ENCODE measurements at places on chromosomes 4 and X.

GRCh38 chr4:65865489-65865888, 195.2 kb upstream of the EPHA5 start:
- no peak for DNase-seq

GRCh38 chrX:141142946-141143345, 34.0 kb downstream of the LDOC1 start:
- no peak for DNase-seq

GRCh38 chrX:31706466-31706865, 634.6 kb upstream of the FTHL17 start:
- DNase-seq, result no peak

DNA sequence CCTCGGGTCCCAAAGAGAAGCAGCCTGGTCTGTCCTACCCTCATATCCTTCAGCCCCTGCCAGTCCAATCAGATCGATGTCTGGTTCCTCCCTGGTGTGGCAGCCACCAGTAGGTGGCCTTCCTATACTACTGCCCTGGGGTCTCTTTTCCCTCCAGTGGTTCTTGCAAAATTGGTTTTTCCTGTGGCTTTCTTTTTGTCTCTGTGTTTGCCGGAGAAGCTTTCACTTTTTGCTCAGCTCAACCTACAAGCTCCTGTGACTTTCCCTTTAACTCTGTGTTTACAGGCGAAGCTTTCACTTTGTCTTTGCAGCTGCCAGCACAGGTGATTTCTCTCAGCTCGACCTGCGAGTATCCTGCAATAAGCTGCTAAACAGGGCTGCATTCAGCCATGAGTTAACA, 46.8 kb downstream of the UGT2A3 start:
- DNase-seq, result no peak

DNA sequence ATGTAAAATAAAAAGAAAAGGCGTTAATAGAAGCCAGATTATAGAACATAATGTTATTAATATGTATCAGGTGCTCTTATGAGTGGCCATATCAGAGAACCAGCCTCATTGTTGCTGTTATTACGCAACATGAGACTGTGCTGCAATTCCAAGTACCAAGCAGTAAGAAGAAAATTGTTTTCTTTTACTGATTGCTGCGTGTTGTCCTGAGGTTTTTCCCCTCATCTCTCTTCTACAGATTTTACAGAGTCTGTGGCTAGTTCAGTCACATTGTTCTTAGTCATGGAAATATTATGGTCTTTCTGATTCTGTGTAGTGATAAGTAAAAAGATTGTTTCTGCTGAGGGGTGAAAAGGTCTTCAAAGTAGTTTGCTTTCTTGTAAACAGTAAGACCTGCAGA, 55.9 kb downstream of the NPNT start:
- no peak for DNase-seq

- DNase-seq, result no peak
These were observed 2.2 kb downstream of the GRIA2 start for GRCh38 chr4:157222771-157223160.

GRCh38 chr4:122480655-122481487, 24.3 kb upstream of the IL2 start:
- DNase-seq, result no peak

DNA sequence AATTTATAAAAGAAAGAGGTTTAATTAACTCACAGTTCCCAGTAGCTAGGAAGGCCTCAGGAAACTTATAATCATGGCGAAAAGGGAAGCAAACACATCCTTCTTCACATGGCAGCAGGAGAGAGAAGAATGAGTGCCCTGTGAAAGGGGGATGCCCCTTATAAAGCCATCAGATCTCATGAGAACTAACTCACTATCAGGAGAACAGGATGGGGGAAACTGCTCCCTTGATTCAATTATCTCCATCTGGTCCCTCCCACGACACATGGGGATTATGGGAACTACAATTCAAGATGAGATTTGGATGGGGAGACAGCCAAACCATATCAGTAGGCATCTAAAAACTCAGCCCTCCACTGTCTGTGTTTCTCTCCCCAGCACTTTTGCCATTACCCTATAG, 22.4 kb downstream of the ANK2 start:
- DNase-seq, result no peak

DNA sequence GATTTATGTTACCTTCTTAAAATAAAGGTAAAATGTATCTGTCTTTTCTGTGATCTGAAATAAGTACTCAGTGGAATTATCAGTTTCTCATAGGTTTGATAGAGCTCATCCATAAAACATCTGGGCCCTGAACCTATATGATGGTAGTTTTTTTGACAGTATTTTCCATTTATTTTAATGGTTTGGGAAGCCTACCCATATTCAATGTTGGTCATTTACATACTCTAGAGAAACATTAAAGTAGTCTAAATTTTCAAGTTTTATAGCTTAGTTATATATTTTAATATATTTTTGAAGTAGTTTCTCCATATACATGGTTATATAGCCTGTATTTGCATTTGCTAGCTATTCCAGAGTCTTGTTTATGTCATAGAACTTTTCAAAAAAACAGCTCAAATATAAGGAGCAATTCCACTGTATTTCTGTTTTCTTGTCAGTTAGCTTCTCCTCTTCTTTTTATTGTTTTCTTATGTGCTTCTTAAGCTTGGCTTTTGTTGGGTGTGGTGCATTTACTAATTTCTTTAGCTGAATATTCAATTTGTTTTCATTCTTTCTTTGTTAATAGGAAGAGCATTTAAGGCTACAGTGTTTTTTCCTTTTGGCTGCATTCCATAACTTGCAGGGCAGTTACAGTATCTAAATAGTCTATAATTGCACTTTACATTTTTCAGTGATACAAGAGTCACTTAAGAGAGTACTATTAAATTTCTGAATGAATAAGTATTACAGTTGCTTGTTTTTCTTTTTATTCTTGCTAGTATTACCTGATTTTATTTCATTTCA, 181.4 kb downstream of the DKK2 start:
- no peak for DNase-seq

GRCh38 chr4:158484173-158484885, 37.4 kb upstream of the RXFP1 start:
- no peak for DNase-seq

DNA sequence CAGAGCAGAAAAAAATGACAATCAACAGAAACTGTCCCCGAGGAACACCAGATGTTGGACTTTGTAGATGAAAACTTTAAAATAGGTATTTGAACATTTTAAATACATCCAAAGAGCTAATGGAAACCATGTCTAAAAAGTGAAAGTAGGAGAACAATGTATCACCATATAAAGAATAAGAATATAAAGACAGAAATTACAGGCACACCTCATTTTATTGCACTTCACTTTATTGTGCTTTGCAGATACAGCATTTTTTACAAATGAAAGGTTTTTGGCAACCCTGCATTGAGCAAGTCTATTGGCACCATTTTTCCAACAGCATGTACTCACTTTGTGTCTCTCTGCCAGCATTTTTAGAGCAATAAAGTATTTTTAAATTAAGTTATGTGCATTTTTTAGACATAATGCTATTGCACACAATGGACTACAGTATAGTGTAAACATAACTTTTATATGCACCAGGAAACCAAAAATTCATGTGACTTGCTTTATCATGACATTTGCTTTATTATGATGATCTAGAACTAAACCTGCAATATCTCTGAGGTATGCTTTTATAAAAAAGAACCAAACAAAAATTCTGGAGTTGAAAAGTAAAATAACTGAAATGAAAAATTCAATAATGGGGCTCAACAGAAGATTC, 212.4 kb upstream of the CASK start:
- no peak for DNase-seq

- no peak for DNase-seq
These were observed 506.9 kb upstream of the PCDH10 start for GRCh38 chr4:132642016-132642817.

GRCh38 chrX:35664833-35665232, 133.3 kb upstream of the MAGEB16 start:
- no peak for DNase-seq

- no peak for DNase-seq
These were observed 383.4 kb upstream of the FGF13 start for GRCh38 chrX:139094671-139095592.

DNA sequence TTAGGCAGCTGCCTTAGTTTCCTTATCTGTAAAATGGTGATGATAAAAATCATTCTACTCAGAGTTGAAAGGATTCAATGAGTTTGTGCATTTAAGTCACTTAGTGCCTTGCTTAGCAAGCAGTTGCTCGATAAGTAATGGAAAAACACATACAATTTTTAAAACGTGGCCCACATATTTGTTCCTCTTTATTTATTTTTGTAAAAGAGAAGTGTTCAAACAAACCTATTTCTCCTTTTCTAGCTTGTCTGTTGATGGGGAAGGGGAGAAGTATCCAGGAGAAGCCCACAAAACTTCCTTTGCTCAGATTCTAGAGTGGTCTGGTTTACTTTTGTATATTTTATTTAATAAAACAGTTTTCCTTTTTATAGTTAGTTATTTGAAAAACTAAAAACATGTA, 3.3 kb upstream of the HPGDS start:
- no peak for DNase-seq

GRCh38 chr4:42985976-42986375, 93.5 kb downstream of the GRXCR1 start:
- DNase-seq, result no peak

All from suprapubic skin (tissue), 4 donors.